ENCODE measurements at places on chromosomes 6 and 20. TPM values are rescaled to one million over a fixed set of nuclear protein-coding genes. Genes with fewer than 3 reads are reported as not detected.

CCN2 gene
- not detected for total RNA-seq

CLDN20 gene
- not detected for total RNA-seq

DNA sequence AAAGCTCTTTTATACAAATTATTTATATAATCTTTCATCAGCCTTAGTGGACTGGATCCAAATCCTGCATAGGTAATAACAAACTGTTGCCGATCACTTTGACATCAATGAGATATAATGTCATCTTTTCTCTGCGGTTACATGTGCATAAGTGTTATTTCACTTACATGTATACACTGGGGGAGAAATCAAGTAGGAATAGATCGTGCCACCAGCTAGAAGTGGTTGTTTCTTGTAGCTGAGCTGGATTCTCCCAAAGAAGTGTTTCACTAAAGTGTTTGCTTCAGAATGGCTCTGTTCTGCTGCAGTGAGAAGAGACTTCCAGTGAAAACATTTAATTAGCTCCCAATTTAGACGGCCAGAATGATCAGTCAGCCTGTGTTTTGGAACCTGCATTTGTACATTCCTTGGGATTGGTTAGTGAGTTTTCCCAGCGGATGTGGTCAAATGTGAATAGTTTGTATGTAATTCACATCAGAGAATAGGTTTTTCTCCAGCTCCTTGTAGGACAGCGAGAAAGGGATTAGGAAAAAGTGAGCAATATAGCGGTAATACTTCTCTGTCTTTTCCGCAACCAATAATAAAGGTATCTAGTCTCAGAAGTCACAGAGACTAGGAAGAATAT lies 163.1 kb upstream of the CCN2 start:
- DNase-seq = no peak

DNA sequence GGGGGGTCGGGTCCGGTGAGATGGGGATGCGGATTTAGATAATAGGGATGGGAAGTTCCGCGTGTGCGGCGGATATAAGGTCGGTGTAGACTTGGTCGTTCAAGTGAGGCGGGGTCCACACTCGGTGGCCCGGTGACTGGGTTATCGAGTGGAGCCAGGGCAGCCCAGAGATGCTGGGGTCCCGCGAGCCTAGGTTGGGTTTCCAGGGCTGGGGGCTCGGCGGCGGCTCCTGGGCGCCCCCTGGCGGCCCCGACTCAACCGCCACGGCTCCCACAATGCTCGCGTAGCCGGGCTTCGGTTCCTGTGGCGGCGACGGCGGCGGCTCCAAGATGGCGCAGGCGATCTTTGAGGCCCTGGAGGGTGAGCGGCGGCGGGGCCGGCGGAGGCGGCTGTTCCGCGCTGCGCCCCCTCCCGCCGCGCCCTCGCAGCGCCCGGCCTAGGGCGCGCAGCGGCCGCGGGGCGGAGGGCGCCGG lies at the start of gene ZNF341:
Gene ZNF341, plus strand, starts transcription at position 304 of the 473 bp plus-strand sequence. Its CDS starts 26 bp downstream, at position 330.
- DNase-seq = peak; percentile 96

- peak; percentile 65 for DNase-seq
Observed at GRCh38 chr6:43454696-43455530, 435 bp downstream of the DLK2 start.

DNA sequence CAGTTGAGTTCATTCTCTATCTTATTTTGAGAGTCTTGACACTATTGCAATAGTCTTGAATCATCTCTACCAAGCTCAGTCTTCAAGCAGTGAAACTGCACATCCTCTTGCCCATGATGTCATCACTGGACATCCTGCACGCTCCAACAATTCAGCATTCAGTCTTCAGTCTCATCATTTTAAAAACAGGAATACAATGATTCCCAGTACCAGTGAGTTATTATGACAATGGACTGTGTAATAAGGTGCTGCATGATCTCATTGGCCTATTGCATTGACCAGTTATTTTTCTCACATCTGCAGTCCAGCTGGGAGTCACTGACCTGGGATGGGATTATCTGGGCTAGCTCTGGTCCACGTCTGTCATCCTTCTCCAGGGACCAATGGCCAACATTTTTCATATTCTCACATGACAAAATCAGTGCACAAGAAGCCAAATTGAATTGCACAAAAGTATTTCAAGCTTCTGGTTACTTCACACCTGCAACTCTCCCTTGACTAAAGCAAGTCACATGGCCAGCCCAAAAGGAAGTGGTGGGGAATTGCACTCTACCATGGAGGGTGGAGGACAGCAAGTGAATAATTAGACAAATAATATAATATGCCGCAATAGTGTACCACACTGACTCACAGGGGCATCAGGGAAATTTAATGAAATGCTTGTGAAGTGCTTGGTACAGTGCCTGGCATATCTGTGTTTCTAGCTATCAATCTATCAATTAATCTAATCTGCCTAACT lies 6.4 kb upstream of the CST2 start:
- no peak for DNase-seq

Measured in Karpas-422 (cell line).